ENCODE measurements at places on chromosomes 5 and 9. TPM values are rescaled to one million over a fixed set of nuclear protein-coding genes. Genes with fewer than 3 reads are reported as not detected.

Gene CFAP157
- total RNA-seq, result 0.27 TPM

Gene PWWP2A
- 19.9 TPM for total RNA-seq

Gene ANKRD34B
- under 0.01 TPM for total RNA-seq

Gene HTR4
- under 0.01 TPM for total RNA-seq

Gene PCYOX1L
- total RNA-seq, result 31.2 TPM

Gene ZNF454
- 0.54 TPM for total RNA-seq

Gene PHYHD1
- total RNA-seq, result 3.2 TPM

Gene PAPPA
- total RNA-seq, result under 0.01 TPM

Gene DHX29
- 5.9 TPM for total RNA-seq

Gene REEP2
- total RNA-seq, result 2.7 TPM

Gene KLF4
- total RNA-seq, result 26.7 TPM

Gene THBS4
- under 0.01 TPM for total RNA-seq

Gene GARIN3
- not detected for total RNA-seq

Gene PSD2
- 0.27 TPM for total RNA-seq

Gene C8G
- total RNA-seq, result 0.81 TPM

Gene PLEKHG4B
- total RNA-seq, result 7.0 TPM

Gene F12
- 3.2 TPM for total RNA-seq

Gene RABGAP1
- total RNA-seq, result 50.9 TPM

Gene UAP1L1
- total RNA-seq, result 14.8 TPM

Gene KCNMB1
- 0.27 TPM for total RNA-seq

Gene BTNL8
- total RNA-seq, result under 0.01 TPM

Gene TNC
- under 0.01 TPM for total RNA-seq

Gene PTGDS
- not detected for total RNA-seq

Gene CBY3
- total RNA-seq, result 1.3 TPM

Gene TMEFF1
- total RNA-seq, result 0.54 TPM

Gene ORM2
- total RNA-seq, result not detected

Gene FBP2
- total RNA-seq, result not detected

Gene PCDHGC5
- 0.27 TPM for total RNA-seq

Gene PHF24
- total RNA-seq, result under 0.01 TPM

Gene FST
- total RNA-seq, result 0.27 TPM

Gene PRPF4
- total RNA-seq, result 20.5 TPM

Gene C9
- total RNA-seq, result not detected
